Tibial nerve (tissue), 4 donors: ENCODE measurements at places on chromosomes 11 and 22.

- DNase-seq = no peak
Observed at GRCh38 chr11:17992916-17993315, 19.9 kb downstream of the SERGEF start.

DNA sequence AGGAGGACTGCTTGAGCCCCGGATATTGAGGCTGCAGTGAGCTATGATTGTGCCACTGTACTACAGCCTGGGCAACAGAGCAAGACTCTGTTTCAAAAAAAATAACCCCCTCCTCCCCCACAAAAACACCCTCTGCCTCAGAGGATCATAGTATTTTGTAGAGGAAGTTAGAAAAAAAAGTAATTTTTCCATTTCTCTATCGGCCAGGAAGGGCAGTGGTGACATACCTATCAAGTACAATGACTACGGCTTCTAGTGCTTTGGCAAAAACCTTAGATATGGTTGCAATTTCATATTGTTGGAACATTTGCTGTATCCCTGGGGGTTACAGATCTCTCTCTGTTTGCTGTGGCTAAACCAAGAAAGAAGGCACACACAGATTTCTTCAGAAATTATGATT lies 28.9 kb downstream of the C2CD3 start:
- DNase-seq = no peak

GRCh38 chr11:15093432-15093831 lies 20.0 kb downstream of the CALCB start:
- no peak for DNase-seq

DNA sequence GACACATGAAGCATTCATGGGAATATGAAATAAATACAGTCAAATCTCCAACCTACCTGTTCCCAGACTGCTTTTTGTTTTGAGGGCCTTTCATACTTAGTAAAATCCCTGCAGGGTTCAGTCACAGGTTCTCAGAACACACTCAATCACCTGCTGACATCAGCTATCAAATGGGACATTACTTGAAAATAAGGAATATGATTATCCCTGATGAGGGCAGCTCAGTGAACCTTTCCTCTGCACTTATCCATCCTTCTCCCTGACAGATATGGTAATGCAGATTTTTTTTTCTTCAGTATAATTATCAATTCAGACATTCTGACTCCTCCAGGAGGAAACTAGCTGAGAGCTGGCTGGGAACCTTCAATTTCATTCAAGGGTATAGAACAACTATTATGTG lies 1127.4 kb upstream of the CCDC90B start:
- DNase-seq = no peak

GRCh38 chr22:36328635-36329253 lies 59.0 kb downstream of the MYH9 start:
- no peak for DNase-seq

- DNase-seq = no peak
Observed at GRCh38 chr11:40819230-40819629, 640.2 kb downstream of the LRRC4C start.

GRCh38 chr22:40396882-40397281 lies 26.5 kb downstream of the SGSM3 start:
- DNase-seq = no peak
